ENCODE measurements at places on chromosomes 6 and 20.

DNA sequence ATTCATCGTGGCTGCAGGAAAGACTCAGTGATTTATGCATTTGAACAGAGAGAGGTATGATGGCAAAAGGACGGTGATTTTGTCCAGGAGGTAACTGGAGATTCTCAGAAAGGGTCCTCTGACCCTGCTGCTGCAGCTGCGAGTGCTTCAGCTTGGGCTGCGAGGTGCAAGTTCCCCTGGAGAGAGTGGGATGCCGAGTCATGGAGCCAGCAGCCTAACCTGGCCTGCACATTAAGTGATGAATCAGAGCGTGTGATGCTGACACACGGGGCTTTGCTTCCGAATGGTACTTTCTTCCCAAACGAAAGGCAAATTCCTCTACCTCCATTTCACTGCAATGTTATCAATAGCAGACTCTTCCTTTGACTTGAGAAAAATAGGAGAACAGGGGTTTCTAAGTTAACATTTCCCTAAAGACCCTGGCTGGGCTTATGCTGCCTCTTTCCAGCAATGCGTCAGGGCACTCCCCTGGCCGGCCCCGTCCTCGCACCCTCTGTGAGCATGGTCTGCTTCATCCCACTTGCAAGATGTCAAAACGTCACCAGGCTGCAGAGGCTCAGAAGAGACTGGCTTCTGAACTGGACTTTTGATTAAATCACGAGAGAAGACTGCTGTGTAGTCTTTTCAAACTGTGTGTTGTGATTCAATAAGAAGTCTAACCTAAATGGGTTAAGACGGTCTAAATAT lies 628.0 kb upstream of the AGPAT4 start:
- no peak for DNase-seq

DNA sequence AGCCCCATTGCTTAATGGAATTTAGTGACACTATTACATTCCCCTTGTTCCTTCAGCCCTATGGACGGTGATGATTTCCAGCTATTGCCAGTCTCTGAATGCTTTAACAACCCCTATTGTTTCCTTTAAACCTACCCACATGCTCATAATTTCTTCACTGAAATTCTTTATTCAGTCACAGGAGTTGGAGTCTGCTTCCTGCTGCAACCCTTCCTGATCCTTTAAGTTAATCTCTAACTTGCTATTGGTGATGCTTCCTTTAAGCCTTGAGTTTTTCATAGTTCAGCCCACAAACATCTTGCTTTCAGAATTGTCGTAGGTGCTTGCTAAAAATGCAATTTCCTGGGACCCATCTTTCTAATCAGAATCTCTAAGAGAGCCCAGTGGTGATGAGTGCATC lies 66.3 kb upstream of the TNFAIP3 start:
- DNase-seq = no peak

GRCh38 chr6:2725999-2726567 lies 24.6 kb downstream of the MYLK4 start:
- DNase-seq = peak; percentile 48

- DNase-seq = no peak
Measured at GRCh38 chr6:113772961-113773360, 84.2 kb upstream of the MARCKS start.

GRCh38 chr6:5995658-5995948 lies 11.1 kb downstream of the NRN1 start:
- DNase-seq = no peak

DNA sequence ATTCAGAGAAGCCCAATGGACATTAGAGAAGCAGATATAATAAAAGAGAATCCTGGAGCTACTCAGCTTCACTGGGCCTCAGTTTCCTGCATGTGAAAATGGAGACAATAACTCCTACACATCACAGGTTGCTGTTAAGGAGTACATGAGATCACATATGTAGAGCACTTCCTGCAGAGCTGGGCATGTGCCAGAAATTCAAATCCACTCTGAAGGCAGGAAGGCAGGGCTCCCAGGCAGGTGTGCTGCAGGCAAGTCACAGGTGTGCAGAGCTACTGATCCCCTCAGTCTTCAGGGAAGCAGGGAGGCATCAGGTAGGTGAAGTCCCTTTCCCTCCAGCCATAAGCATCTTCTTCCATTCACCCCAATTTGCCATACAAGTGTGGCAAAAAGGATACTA lies 48.0 kb downstream of the DST start:
- DNase-seq = no peak

DNA sequence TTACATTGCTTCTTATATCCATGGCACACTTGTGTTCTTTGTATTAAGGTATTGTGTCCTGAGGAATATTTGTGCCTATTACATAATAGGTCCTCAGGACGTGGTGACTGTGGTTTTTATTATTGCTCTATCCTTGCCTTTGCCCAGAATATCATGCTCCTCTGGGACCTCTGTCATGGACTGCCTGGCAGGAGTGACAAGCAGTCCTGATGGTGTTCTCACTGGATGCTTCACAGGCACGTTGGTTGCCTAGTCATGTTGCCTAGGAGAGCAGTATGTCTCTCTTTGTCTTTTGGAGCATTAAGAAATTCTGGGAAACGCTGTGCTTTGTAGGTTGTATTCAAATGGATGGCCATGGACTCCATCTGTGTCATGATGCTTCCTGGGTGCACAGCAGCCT lies 24.7 kb upstream of the MROH8 start:
- no peak for DNase-seq

- no peak for DNase-seq
Measured at GRCh38 chr6:12601881-12602280, 114.7 kb upstream of the PHACTR1 start.

- no peak for DNase-seq
Measured at GRCh38 chr20:20491110-20491783, 123.3 kb downstream of the INSM1 start.

DNA sequence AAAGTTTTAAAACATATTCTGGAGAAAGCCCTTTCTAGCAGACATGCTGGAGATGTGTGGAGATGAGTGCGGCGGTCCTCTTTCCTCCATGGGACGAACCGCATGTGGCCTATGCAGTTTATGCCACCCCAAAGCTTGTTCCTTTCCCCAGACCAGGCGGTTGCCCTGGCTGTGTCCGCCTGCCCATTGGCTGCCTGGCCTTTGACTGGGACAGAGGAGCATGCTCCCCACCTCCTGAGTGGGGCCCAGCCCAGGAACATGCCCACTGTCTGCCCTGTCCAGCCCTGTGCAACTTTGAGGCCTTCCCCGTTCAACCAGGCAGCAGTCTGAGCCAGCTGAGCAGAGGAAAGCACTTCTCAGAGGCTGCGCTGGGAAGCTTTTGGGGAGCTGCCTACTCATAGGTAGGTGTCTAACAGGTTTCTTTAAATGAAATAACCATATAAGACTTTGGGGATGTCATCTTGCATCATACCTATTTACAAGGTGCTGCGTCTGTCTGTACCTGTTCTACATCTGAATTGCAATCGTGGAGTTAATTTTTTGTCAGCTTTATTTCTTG lies 20.6 kb downstream of the FOXC1 start:
- DNase-seq = no peak

DNA sequence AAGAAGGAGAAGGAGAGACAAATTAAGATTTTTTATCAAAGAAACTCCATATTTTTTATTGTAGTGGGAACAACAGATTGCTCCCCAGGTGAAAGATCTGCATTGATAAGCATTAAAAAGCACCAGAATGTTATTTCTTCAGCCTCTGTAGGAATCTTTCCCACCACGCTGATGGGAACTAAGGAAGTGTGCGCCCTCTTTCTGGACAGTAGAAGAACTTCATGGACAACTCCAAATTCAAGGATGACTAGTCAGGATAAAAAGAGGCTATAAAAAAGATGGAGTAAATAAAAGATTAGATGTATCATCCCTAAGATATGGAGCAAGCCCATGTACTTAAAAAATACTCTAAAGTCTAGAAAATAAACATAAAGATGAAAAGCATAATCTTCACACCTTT lies 45.8 kb upstream of the PAK5 start:
- DNase-seq = no peak

DNA sequence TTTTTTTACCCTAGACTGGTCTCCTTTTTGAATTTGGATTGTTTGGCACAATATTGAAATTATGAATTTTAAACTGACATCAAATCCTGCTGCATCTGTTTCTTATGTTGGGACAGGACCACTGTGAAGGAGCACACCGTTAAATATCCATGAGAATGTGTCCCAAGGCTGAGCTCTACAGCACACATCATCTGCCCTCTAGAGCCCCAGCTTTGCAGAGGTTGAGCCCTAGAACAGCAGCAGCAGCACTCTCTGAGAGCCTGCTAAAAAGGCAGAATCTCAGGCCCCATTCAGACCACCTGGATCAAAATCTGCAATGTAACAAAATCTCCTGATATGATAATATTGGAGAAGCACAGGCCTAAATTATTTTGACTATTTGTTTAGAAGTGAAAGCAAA lies 192.1 kb upstream of the CCN2 start:
- DNase-seq = no peak

- DNase-seq = no peak
Measured at GRCh38 chr6:80366051-80366450, 259.6 kb downstream of the BCKDHB start.

DNA sequence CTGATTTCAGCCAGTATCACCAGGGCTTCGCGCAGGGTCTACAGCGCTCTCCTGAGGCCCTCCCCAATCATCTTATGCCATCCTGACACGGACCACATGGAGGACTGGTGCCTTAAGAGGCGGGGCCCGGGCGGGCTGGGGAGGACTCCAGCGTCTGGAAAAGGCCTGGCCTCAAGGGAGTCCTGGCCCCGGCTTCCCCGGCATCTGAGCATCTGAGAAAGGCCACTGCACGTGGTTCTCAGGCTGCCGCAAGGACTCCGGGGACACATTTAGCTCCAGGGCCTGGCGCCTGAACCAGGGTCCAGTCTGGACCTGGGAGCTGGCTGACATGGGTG lies 21.4 kb downstream of the BHLHE23 start:
- DNase-seq = no peak

DNA sequence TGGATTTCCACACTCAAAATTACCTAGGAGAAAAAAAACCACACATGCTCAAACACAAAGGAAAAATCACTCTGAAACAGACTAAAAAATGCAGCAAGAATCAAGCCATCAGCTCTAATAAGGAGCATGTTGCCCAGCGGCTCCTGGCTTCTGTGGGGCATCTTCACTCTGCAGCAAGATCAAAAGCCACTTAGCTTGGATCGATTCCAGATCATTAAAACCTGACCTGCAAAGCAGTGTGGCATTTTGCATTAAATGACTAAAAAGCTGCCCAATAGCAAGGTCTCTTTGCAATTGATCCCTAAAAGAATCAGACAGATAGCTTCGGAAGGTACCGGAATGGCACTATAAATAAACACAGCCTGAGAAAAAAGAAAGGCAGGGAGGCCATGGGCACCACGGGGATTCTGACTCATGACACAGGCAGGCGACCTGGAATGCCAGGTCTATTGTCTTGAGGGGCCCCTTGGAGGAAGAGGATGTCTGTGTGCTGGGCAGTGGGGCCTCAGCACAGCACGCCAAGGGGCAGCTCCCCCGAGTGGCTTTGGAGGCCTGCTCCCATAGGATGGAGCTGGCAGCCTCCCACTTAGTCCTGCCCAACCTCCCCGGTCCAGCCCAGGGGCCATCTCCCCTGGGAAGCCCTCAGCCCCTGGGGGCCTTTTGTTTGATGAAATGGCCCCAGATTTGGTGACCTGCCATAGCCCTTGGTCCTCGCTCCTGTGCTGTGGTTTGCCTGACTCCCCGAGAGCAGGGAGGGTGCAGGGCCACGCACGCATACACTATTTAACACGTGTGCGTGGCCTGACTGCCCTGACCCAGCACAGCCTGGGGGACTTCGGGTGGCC lies 7.6 kb downstream of the LEMD2 start:
- no peak for DNase-seq

GRCh38 chr6:136959471-136959891 lies 37.4 kb downstream of the SLC35D3 start:
- DNase-seq = no peak

DNA sequence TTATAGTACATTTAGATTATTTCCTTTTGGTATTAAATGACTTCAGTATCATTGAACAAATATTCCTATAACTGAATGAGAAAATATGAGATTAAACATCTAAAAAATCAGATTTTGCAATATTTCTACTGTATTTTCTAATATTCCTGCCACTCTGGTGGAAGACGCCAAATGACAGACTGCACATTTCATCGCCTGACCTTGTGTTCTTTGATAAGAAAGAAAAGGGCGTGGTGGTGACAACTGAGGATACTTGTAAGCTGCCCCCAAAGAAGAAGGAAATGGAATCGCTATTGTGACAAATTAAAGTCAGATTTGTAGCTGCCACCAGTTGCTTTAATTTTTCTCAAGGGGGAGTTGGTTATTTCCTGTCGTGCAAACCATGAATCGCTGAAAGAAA lies 131.3 kb downstream of the MTFR2 start:
- no peak for DNase-seq

- DNase-seq = no peak
Measured at GRCh38 chr20:48740712-48741111, 87.1 kb downstream of the PREX1 start.

DNA sequence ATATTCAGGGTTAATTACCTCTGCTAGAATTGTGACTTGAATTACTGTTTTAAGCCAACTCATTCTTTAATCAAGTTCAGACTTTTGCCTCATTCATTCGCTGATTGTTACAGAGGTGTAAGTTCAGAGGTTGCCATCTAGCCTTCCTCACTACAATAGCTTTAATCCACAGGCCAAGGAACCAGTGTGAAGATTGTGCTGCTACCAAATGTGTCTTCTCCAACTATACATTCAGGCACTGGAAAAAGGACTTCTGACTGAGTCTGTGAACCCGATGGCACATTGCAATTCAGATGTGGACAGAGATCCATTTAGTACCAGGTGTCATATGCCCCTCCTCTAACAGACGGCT lies 111.2 kb upstream of the ADGRF1 start:
- no peak for DNase-seq

DNA sequence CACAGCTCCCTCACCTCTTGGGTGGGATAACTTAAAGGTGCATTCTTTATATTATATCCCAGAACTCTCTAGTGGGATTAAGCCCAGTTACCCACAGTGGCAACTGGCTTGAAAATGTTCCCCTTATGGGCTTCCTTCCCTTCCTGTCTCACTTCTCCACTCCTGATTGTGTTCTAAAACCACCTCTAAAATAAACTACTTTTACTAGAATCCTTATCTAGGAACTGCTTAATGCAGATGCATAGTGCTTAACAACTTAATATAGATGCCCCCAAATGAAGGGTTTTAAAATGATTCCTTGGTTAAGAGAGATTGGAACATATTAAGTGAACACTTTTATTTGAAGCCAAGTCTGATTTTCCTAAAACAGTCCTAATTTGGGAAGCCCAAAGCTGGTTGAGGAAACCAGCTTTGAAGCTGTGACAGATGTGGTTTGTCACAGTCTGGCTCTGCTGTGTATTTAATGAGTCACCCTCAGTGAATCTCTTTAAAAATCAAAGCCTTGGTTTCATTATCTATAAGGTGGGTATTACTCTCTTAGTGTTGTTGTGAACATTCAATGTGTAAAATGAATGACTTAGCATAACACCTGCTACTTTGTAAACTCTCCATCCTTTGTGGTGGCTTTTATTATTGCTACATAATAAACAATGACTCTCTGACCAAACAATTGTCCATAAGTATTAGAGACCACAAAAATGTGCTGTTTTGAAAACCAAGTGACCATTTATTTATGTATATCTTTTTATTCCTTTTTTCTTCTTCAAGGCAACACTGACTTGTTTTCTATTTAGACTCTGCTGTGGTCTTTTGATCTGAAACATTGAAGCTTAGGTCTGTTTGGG lies 24.4 kb downstream of the PLCB1 start:
- no peak for DNase-seq
